ENCODE measurements at places on chromosomes 2 and 18. TPM values are rescaled to one million over a fixed set of nuclear protein-coding genes. Genes with fewer than 3 reads are reported as not detected.

Gene HNMT
- 57.0 TPM for total RNA-seq

Gene EVX2
- not detected for total RNA-seq

Gene SPATS2L
- total RNA-seq, result 47.7 TPM

Gene TWIST2
- total RNA-seq, result 62.1 TPM

Gene PRSS56
- total RNA-seq, result not detected

- DNase-seq, result no peak
Measured at GRCh38 chr18:62388855-62389760, 64.0 kb downstream of the TNFRSF11A start.

- no peak for DNase-seq
Measured at GRCh38 chr2:10432311-10433181, 15.6 kb downstream of the ODC1 start.

GRCh38 chr2:238391042-238391689, 35.6 kb upstream of the ASB1 start:
- no peak for DNase-seq

GRCh38 chr2:113122364-113122763, 5.0 kb upstream of the IL1RN start:
- DNase-seq, result no peak

DNA sequence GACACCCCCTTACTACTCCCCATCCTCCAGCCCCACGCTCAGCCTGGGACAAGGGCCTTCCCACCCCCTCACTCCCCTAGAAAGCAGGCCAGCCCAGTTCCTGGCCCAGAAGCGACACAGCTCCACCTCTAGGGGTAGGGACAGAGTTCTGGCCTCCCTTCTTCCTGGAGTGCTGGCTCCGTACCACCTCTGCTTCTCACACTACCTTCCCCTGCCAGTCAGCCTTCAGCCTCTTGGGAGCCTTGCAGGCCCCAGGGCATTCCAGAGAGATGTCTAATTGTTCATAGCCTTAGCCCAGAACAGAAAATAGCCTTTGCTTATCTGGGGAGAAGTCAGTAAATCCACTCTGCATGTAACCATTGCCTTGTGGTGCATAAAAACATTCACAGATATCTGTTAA, 13.1 kb upstream of the CATIP start:
- peak; percentile 50 for DNase-seq

- no peak for DNase-seq
Measured at GRCh38 chr2:196160101-196160500, 11.3 kb downstream of the STK17B start.
